GM13977 (cell line): ENCODE measurements at places on chromosomes 2 and 18.

DNA sequence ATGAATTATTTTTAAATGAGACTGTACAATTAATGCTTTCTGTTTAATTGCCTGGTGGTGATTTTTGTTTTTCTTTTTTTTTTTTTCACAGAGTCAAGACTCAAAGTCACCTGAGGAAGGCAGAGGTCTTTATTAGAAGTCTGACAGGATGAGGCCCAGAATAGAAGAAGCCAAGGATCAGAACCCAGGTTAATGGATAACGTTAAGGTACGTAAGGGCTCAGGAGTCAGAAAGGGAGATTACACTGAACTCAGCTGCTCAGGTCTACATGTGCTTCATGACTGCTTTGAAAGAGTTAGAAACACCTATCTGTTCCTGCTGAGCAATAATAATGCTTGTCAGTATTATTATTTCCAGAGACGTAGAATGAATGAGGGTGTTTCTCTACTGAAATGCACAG lies 196.5 kb downstream of the LRATD1 start:
- no peak for DNase-seq

- no peak for DNase-seq
Observed at GRCh38 chr18:23226391-23226790, 91.1 kb downstream of the CABLES1 start.

DNA sequence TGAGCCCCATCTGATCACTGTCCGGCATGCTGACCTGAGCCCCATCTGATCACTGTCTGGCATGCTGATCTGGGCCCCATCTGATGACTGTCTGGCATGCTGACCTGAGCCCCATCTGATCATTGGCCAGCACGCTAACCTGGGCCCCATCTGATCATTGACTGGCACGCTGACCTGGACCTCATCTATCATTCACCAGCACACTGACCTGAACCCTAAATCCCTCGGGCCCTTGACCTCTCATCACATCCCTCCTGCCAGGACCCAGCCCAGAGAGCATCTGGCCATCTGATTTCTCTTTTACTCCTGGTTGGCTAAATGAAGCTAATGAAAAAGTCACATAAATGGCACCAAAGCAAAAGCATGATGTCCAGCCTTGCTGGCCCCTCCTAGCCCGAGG lies 207.1 kb downstream of the NDUFA10 start:
- DNase-seq, result no peak

DNA sequence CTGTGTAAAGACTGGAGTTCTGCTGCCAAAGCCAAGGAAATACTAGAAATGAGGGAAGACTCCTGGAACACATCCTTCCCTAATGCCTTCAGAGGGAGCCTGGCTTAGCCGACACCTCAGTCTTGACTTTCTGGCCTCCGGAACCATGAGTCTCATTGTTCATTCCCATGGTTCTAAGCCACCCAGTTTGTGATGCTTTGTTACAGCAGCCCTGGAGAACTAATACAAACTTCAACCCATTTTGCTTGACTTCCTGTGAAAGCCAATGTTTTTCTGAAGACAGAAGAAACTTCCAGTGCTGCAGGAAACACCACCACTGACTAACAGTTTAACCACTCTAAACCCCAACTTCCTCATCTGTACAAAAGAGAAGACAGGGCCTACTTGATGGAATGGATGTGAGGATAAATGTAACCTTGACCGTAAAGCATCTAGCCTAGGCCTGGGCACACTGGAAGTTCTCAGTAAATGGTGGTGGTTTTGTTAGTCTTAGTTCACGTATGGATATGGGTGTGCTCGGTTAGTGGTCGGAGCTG lies 85.9 kb upstream of the RFX8 start:
- no peak for DNase-seq

DNA sequence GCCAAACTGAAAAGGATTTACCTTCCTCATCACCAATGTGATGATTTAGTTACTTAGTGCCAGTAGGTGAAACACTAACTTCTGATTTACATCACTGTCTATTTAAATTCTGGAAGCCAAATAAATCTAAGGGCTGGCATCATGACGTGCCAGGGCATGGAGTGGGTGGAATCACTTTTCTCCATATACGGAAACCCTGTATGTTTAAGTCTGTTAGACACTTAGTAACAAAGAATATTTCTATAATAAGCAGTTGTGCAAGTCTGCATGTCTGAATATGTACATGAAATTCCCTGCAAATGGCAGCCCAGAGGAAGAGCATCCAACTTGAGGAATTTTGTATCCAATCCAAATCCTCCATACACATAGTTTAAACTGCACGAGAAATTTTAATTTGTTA lies 243.1 kb upstream of the SMAD7 start:
- no peak for DNase-seq

- no peak for DNase-seq
Observed at GRCh38 chr2:175323162-175323561, 141.7 kb upstream of the ATP5MC3 start.

GRCh38 chr18:5238371-5238976 lies 41.4 kb upstream of the AKAIN1 start:
- peak; percentile 36 for DNase-seq

DNA sequence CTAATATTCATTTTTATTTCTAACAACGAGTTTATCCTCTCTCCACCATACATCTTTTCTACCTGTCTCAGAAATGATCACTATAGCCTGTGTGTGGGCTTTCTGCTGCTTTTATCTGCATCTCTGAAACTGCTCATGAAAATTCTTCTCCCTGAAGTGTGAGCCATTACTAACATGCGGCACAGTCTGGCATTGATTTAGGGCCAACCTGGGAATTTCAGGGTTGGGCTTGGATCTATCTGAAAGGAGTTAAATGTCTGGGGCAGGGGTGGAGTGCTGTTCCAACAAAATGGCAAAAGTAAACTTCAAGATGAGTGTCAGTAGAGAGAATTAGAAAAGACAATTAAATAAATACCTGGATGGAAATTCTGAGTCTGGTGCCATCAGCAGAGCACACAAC lies 198.2 kb upstream of the OSR1 start:
- no peak for DNase-seq

- DNase-seq, result no peak
Observed at GRCh38 chr2:223047260-223047761, 4.7 kb upstream of the KCNE4 start.

DNA sequence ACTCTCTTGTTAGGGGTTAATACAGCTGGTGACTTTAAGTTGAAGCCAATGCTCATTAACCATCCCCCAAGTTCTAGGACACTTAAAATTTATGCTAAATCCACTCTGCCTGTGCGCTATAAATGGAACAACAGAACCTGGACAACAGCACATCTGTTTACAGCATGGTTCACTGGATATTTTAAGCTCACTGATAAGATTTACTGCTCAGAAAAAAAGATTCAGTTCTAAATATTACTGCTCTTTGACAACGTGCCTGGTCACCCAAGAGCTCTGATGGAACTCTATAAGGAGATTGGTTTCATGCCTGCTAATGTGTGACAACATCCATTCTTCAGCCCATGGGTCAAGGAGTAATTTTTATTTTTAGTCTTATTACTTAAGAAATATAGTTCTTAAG lies 27.5 kb downstream of the RNF103 start:
- no peak for DNase-seq

DNA sequence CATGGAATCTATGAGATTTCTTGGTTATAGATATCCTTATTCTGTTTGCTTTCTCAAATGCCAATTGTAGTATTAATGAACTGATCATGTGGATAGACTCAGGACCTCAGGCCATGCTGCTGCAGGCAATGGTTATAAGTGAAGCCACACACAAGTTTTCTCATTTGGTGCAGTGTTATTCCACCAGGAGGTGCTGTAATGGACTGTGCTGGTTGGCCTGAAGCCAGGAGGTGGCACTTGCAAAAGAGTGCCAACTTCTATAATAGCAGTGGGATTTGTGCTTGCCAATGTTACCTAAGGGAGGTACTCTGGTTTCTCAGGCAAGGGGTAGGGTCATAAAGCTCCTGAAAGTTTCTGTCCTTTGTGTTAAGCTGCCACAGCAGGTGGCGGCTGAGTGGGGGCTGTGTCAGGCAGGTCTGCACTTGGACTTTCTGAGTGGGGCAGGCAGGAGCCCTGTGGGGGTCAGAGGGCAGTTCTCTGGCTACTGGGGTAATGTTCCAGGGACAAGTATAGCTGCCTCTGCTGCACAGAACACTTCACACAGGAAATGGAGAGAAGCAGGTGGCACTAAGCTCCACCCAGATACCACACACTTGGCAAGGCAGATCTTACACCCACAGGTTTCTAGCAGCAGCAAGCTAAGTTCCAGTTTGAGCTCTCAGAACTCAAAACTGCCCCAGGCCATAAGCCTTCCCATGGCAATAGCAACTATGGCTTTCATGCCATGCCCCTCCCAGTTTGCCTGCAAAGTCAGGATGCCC lies 352.6 kb upstream of the CWC22 start:
- DNase-seq, result no peak
